Stimulated activated naive CD8-positive, alpha-beta T cell treated with anti-CD3 and anti-CD28 coated beads, Interleukin-15, amount 100 ng/mL, for 72 hours (primary cell): ENCODE measurements at places on chromosomes 4 and X.

- no peak for DNase-seq
These were observed 17.3 kb upstream of the BBS12 start for GRCh38 chr4:122715221-122715620.

DNA sequence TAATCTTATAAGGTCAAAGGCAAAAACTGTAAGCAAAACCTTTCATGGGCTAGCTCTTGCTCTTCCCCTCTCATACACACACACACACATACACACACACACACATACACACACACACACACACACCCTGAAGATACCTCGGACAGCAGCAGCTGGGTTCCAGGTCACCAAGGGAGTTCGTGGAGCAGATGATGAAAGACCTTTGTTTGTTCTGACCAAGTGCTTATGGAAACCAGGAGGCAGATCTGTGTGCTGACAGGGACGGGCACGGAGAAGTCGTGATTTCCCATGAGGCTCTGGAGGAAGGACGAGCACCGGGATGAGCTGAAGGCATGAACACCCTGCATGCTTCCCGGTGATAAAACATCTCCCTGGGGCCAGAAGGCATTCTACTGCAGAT, 35.4 kb upstream of the CRMP1 start:
- DNase-seq: no peak

DNA sequence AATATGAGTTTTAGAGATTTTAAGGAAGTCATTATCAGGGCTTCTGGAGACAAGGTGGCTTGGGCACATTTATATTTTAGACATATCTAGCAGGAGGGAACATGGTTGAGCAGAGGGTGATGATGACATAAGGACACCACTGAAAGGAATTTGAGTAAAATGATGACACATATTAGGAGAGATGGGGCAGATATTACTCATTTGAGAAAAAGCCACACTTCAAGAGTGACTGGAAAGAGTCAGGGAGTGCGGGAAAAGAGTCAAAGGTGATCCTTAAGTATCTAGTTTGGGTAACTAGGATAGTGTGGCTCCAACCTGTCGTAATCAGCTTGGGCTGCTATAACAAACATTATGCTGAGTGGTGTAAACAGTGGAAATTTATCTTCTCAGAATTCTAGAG, 377.7 kb downstream of the PACRGL start:
- no peak for DNase-seq

- DNase-seq: no peak
These were observed 795.6 kb upstream of the GALNTL6 start for GRCh38 chr4:171017593-171017992.

- no peak for DNase-seq
These were observed 111.7 kb downstream of the PABPC4L start for GRCh38 chr4:134089885-134090284.

GRCh38 chr4:8768357-8768999, 103.2 kb downstream of the HMX1 start:
- no peak for DNase-seq

DNA sequence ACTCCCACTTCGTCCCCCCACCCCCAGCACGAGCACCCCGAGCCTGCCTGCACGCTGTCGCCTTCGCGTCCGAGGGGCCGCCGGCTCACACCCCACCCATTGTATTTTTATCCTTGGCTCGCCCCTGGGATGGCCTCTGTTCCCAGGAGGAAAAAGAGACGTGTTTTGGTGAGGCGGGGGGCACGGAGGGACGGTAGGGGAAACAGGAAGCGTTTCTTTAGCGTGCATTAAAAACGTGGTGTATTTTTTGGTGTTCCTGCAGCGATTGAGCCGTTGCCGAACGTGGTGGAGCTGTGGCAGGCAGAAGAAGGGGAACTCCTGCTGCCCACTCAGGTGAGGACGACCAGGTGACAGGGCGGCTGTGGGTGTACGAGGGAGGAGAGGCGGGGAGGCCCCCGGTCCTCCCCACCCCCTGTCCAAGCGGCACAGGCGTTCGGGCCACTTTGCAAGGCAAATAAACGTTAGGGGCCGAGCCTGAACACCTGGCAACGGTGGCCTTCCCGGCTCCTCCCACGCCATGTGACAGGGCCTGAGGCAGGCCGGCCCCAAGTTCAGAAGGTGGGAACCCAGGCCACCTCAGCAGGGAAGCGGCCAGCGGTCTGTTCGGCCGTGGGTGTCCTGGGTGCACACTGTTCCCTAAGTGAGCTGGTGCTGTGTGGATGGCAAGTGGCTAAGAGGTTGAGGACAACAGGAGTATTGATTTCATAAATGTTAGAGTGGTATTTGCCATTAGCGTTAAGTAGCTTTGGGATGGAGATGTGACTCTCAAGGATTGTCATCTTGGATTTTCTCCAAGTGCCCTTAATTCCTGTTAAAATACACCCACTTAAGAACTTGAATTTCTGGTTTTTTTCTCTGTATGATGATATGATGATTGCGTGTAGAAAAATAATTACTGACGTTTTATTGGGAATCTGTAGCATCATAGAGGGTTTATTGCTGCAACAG, 1.1 kb downstream of the TMEM131L start:
- DNase-seq: peak; percentile 71

DNA sequence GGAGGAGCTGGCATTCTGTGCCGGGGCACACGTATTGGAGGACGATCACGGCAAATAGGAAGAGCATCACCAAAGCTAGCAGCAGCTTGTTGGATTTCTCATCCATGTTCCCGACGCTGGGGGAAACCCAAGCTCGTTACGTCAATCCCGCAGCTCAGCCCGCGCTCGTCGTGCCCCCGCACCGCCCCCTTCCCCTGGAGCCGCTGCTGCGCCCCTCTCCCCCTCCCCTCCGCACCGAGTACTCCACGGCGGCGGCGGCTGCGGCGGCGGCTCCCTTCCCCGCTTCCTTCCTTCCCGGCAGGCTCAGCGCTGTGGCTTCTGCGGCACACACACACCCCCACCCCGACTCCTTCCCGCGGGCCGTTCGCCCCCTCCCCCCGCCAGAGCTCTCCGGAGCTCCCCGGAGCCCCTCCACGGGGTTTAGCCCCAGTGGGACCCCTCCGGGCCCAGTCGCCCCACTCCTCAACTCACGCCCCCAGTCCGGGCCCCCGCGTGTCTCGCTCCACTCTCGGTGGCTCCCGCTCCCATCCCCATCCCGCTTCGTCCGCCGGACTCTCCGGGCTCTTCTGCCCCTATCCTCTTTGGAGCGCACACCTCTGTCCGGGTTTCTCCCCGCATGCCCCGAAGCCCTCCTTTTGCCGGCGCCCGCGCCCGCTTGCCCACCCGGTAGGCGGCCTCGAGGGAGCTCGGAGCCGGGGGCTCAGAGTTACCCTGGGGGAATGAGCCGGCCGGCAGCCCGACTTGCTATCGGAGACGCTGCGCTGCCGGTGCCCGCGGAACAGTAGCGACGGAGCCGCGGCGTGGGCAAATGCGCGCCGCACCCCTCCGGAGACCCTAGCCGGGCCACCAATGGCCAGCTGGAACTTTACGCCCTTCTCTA, 978 bp downstream of the HS6ST2 start:
- peak; percentile 8 for DNase-seq

GRCh38 chr4:853416-853781, 27.5 kb upstream of the CPLX1 start:
- no peak for DNase-seq

DNA sequence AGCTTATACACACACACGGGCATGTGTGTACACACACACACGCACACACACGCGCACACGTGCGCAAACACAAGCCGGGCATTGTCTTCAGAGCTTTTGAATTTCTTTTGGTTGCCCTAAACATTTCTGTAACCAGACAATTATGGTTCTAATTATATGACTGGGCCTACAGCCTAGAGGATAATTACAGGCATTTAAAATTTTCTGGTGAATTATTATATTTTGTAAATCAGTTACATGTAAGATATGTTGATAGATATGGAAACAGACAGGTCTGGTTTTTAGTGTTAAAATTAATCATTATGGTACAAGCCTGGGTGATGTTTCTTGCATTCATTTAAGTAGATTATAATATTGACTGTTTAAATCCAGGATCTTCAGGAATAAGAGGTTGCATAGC, 1120.5 kb downstream of the ADGRL3 start:
- no peak for DNase-seq

GRCh38 chr4:142474398-142475087, 371.6 kb downstream of the INPP4B start:
- no peak for DNase-seq
